ENCODE measurements at places on chromosomes 12 and 14. TPM values are rescaled to one million over a fixed set of nuclear protein-coding genes. Genes with fewer than 3 reads are reported as not detected.

GRCh38 chr14:87175175-87175574 is 817.8 kb downstream of the GALC start:
- DNase-seq: no peak

DNA sequence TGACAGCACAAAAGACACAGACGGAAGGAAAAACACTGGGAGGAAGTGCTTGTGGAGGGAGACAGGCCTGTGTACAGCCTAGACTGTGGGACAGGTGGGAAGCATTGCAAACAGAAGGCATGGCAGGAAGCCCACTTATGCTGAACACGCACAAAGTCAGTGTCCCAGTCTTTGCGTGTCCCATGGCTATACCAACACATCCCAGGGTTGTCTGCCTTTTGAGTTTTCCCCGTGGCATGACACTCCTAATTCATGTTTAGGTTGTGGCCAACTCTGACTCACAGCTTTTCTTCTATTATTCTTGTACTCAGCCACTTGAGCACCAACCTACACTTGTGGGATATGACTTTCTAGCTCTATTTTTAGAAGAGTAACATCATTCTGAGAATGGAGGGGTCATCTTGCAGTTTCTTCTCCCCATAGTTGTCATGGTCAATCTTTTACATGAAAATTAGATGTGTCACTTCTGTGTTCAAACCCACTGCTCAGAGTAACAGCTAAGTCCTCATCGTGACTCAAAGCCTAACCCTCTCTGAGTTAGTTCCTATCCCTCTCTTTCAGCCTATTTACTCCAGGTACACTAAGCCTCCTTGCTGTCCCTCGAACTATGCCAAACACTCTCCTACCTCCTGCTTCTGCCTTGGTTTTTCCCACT is 27.5 kb upstream of the JPH4 start:
- DNase-seq: no peak

- DNase-seq: no peak
Observed at GRCh38 chr12:128783129-128783574, 40.6 kb downstream of the SLC15A4 start.

DNA sequence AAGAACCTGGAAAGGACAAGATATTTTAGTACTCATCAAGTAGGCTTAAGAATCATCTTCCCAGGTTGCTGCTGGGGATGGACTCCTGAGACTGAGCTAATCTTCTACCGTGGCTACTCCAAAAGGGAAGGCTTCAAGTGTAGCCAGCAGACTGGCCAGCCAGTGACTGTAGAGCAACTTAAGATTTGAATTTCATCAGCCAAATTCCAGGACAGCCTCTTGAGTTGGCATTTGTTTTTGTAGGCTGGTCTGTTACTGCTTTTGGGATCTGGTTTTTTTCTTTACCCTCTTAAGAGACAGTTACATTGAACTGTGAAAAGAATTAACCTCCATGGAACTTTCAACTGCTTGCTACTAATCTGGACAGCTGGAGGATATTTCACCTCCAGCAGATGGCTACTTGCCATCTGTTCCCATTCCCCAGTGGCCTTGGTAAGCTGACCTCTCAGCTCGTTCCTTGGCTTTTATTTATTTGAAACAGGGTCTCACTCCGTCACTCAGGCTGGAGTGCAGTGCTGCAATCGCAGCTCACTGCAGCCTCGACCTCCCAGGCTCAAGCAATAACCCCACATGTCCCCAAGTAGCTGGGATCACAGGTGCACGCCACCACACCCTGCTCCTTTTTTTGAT is 20.7 kb downstream of the VTI1B start:
- DNase-seq: no peak

The HOXC10 gene
- not detected for total RNA-seq

The GRIN2B gene
- total RNA-seq: 1.6 TPM

The TMEM52B gene
- total RNA-seq: not detected

DNA sequence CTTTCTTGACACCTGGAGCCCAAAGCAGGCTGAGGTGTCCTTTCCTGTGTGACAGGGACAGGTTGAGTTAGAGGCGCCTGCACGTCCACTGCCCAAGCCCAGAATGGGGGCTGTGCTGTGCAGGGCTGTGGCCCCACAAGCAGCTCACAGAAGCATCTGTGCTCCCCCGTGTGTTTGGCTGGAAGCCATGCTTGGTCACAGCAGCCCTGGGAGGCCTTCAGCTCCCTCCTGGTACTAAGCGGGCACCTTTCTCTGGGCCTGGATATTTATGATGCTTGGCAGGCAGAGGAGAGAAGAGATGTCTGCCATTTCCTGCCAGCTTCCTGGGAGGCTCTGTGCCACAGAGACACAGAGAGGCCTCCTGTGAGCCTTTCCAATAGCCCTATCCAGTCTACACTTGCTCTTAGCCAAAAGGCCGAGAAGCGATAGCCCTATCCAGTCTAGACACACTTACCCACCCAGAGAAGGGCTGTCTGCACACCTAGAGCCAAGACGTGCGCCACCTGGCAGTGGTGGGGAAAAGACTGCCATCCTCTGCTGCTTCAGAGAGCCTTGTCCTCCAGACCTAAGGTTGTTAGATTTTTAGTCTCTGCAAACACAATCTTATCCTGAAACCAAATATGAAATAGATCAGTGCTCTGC is 117.4 kb downstream of the GCH1 start:
- no peak for DNase-seq

DNA sequence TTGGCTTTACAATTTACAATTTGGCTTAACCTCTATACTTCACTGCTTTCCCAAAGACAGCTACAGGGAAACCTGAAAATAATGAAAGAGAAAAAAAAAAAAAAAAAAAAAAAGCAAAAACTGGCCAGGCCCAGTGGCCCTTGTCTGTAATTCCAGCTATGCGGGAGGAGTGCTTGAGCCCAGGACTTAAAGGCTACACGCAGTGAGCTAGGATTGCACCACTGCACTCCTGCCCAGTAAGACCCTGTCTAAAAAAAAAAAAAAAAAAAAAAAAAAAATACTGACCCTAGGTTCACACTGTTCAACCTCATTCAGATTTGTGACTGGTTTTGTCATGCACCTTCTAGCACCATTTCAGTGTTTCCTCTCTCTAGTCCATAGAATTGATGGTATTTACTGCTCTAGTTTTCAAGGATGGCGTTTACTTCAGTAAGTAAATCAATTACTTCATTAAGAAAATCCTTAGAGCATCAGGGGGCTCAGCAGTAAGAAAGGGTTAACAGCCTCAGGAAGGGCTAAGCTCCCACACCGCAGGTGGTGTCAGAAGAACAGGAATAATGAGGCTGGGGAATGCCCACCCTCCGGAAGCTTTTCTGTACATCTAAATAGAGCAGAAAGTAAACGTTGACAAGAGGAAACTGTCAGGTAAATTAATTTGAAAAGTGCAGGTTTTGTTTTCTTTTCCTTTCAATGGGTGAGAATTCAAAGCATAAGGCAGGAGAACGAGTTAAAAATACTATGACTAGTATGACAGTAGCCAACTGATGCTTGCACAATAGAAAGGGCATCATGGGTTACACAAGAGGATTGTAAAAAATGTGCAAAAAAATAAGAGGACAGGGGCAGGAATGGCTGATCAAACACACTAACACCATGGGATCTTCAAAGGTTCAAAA is 115.0 kb upstream of the MDM1 start:
- no peak for DNase-seq

DNA sequence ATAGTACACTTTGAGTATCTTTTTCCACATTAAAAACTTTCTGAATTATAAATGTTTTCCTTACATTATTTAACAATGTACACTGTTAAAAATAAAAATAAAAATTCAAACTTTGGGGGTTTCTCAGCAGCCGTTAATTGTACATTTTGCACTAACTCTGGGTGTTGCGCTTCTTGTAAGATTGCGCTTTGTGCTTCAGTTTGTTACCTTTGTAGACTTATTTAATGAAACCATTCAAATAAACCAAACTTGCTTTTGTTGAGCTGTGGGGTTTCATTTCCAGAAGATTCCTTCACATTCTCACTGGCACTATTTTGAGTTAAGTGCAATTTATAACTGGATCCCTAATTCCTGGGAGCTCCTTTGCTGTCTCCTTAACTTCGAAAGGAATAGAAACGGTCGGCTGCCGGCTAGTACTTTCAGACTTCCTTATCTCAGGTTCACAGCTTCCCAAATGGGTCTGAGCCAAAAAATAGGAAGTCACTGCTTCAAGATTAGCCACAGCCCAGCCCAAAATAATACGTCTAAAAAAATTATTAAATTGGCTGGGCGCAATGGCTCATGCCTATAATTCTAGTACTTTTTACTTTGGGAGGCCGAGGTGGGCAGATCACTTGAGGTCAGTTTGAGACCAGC is 38.2 kb downstream of the RAD52 start:
- no peak for DNase-seq

The TTC6 gene
- total RNA-seq: not detected

- DNase-seq: no peak
Observed at GRCh38 chr12:107912421-107913004, 138.0 kb downstream of the ASCL4 start.

- no peak for DNase-seq
Observed at GRCh38 chr12:68403296-68403695, 71.1 kb upstream of the MDM1 start.

The SLC39A5 gene
- not detected for total RNA-seq

- no peak for DNase-seq
Observed at GRCh38 chr14:37988472-37988871, 219.2 kb upstream of the SSTR1 start.

DNA sequence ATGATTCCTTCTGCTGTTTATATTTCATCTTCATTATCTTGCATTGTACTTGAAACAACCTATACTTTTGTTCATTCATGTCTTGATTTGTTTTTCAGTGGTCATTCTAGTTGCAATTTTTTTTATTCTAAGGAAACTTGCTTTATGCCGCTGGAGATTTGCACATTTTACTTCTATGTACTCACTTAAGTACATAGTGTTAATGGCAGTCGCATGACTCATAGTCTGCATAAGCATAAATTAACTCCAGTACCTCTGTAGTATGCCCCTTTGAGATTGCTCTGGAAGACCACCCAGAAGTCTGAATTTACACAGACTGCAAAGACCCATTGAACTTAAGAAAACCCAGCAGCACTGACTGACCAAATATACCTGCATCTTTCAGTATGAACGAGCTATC is 77.0 kb downstream of the MSRB3 start:
- DNase-seq: no peak

The FGF6 gene
- not detected for total RNA-seq

DNA sequence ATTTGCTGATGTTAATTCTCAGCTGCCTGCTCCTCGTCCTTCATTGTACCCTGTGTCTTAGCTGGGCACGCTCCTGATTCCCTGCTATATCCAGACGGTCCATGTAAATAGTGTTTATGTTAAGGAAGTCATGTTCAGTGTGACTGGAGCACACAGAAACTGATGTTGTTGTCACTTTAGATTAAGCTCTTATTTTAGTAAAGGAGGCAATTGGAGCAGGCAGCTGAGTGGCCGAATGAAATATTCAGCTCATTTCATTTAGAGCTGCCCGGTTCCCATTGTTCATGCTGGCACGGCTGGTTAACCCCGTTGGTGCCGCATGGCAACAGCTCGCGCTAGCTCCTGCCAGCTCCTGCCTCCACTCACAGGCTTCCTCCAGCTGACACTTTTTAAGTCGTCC is 446.8 kb upstream of the SOX5 start:
- DNase-seq: no peak

GRCh38 chr12:92369056-92369455 is 223.4 kb upstream of the BTG1 start:
- no peak for DNase-seq

DNA sequence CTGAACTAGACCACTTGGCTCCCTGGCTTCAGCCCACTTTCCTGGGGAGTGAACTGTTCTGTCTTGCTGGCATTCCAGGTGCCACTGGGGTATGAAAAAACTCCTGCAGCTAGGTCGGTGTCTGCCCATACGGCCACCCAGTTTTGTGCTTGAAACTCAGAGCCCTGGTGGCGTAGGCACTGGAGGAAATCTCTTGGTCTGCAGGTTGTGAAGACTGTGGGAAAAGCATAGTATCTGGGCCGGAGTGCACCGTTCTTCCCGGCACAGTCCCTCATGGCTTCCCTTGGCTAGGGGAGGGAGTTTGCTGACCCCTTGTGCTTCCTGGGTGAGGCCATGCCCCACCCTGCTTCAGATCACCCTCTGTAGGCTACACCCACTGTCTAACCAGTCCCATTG is 33.8 kb downstream of the TRAFD1 start:
- no peak for DNase-seq

The GLT8D2 gene
- total RNA-seq: 8.1 TPM

DNA sequence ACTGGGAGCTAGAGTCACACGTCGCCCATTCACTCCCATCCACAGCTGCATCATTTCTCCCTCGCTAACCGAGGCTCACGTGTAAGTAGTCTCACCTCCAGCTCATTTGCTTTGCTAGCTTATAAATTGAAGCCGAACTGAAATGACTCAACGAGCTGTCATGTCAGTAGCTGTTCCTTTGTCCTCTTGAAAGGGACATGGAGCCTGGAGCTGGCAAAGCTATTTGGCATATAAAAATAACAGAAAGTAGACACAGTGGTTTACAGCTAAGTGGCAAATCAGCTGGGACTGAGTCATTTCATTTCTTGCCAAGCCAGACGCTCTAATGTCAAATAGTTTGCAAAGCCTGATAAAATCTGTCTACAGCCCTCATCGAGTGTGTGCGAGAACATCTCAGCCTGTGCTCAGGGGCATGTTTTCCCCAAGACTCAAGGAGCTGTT is 114.4 kb upstream of the TMEM233 start:
- no peak for DNase-seq

The SLCO1A2 gene
- not detected for total RNA-seq

The ACOT6 gene
- total RNA-seq: not detected

GRCh38 chr12:109966546-109966945 is 29.6 kb downstream of the GIT2 start:
- no peak for DNase-seq

The UBR7 gene
- total RNA-seq: 16.4 TPM

- DNase-seq: no peak
Observed at GRCh38 chr12:76455582-76456345, 103.8 kb downstream of the OSBPL8 start.

Data from omental fat pad (tissue), 4 donors.